ENCODE measurements at places on chromosomes 11 and 22.

DNA sequence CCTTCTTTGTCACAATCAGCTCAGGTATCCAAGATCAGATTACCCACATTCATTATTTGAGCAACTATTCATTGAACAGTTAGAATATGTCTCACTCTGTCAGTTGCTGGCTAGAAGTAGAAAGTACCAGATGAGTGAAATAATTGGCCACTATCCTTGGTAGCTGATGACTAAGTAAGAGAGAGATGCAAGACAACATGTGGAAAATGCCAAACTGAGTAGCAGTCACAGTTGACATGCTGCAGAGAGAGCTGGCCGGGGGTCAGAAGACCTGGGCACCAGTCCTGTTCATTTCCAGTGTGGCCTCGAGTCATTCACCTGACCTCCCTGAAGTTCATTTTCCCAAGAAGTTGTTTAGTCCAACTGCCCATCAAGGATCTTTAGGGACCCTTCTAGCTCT is 22.5 kb upstream of the SMIM35 start:
- DNase-seq: no peak

DNA sequence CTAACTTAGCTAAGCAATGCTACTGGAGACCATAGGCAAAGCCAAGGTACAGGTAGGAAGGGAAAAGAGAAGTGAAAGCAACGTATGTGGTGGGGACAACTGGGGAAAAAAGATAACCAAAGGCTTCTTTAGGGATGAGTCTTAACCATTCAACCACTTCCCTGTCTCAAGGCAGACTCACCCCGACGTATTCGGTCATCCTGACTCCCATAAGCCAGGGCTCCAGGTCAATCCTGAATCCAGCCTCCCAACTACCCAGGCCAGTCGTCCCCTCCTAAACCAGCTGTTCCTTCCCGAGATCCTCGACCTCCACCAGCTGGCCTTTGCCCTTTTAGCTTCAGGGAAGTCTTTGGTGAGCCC is 330 bp downstream of the ACP2 start:
- no peak for DNase-seq

GRCh38 chr22:47198801-47199251 is 436.4 kb downstream of the TBC1D22A start:
- DNase-seq: no peak

- no peak for DNase-seq
These were observed 143.8 kb upstream of the NECTIN1 start for GRCh38 chr11:119872611-119873310.
